ENCODE measurements at places on chromosomes 1 and 21.

GRCh38 chr1:112444269-112444668, 48.3 kb downstream of the CTTNBP2NL start:
- no peak for DNase-seq

DNA sequence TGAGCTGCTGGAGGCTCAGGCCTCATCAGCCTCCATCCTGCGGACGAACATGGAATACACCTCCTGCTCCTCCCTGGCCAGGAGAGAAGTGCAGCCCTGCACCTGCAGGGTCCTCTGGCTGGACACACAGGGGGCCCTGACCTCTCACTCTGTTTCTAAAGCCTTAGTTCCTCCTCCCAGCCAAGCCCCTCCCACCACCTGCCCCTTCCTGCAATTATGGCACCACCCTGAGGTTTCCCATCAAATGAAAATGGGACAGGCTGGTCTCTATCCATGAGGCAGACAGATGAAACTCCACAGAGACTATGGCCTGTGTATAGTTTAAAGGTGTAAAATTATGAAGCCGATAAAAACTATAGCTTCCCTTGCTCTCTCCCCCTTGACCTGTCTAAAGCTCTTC, 42.6 kb downstream of the CACNA1S start:
- no peak for DNase-seq

DNA sequence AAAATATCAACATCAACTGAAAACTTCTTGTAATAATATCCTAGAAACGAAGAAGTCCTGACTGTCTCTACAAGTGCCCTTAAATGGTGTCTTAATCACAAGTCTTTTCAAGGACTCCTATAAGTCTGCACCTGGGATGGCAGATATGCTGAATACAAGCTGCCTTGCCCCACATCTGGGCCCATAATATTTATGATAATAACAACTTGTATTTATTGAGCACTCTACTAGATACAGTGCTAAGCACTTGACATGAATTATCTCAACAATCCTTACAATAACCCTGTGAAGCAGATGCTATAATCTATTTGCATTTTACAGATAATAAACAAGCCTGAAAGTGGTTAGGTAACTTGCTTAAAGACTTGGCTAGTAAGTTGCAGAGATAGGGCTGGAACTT, 78.0 kb upstream of the ZNF648 start:
- no peak for DNase-seq

GRCh38 chr21:36132696-36133095, 2.2 kb upstream of the CBR3 start:
- no peak for DNase-seq

DNA sequence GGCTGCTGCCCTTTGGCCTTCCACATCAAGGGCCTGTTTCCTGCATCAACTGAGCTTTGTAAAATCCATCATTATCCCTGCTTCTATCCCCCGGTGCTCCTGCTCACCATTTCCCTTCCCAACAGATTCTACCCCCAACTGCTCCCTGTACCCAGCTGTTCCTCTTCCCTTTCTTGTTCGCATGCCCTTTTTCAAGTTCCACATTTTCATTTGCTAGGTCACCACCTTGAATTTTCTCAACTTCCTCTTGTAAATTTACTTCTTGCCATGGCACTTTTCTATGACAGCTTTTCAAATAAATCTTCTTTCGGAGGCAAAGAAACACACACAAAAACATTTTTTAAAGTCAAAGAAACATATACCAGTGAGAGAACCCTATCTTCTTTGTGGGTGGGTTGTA, 330.5 kb upstream of the ADGRL2 start:
- DNase-seq, result no peak

DNA sequence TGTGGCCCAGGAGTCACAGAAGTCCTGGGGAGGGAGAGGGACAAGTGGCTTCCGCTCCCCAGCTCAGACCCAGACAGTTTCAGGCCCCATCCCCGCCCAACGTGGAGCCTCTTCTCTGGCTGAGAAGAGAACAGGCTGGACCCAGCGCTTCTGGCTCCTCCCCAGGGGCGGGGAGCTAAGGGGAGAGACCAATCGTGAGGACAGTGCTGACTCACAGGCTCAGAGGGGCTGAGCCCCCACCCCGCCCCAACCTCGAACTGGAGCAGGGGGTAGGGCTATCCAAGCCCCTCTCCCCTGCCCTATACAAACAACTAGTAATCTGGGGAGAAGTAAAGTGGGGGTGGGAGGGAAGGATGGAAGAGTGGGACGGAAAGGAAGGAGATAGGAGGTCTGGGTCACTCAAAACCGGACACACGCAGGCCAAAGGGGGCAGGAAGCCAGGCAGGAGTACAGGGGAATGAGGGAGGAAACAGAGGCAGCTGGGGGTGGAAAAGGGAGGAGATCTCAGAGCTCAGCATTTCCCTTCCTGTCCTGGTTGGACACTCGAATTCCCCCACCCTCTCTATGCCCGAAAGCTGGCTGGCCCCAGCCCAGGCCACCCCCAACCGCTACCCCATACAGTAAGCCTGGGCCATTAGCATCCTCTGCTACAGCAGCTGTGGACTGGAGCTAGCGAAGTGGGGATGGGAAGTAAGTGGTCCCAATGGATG, at the start of gene SHC1:
TSS of gene SHC1 (minus strand) at position 117 of the 710 bp plus-strand sequence. CDS start 221 bp downstream, outside the sequence.
- no peak for DNase-seq

DNA sequence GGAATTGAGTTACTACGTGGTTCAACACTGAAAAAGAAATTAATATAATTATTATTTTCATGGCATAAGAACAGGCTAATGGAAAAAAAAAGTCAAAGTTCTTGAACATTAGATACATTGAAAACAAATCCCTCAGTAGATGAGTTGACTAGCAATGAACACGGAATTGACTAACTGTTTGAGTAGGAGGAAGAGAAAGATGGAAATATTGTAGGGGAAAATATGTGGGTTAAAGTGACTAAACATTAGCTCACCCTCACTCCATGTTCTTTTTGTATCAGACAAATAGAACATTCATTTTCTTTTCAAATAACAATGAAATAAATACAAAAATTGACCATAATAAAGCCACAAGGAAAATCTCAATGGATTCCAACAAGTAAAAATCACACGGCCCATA, 84.3 kb downstream of the KCNK2 start:
- DNase-seq, result no peak

All from NCI-H1092 treated with DMSO at 0.1 percent for 48 hours (cell line).